Heart left ventricle (tissue), 16 donors: ENCODE measurements at places on chromosomes 11 and 22. TPM values are rescaled to one million over a fixed set of nuclear protein-coding genes. Genes with fewer than 3 reads are reported as not detected.

GRCh38 chr11:120903686-120904085, 120.2 kb upstream of the TBCEL start:
- H3K4me3 ChIP-seq = no peak overlapping the region
- no peaks in the 10 kb centered on the region for H3K36me3 ChIP-seq
- H3K27ac ChIP-seq = no peak overlapping the region
- no peak for DNase-seq
- no peaks in the 10 kb centered on the region for H3K27me3 ChIP-seq

DNA sequence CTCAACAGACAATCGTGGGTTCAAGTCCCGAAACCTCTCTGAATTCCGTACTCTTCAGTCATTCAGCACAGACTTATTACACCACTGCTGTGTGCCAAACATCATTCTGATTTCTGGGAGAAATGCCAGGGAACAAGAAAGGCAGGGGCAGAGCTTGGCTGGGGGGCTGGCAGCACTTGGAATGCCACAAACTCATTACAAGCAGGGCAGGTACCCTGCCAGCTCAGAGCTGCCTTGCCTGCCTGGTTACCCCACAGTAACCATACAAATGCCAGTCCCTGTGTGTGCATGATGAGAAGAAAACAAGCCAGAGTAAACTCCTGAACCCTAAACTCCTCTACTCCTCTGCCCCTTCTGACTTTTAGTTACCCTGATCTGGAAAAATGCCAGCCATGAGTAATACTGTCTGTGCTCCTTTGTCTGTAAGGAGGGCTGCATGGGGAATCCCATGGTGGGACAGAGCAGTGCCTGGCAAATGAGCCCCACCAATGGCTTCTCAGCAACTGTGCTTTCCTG, 6.9 kb upstream of the RAD9A start:
- no peaks in the 10 kb centered on the region for H3K4me1 ChIP-seq
- H3K27me3 ChIP-seq = no peaks in the 10 kb centered on the region
- no peak overlapping the region for H3K4me3 ChIP-seq
- H3K36me3 ChIP-seq = no peaks in the 10 kb centered on the region
- DNase-seq = peak; percentile 28

GRCh38 chr22:37571258-37571991, 8.5 kb downstream of the LGALS2 start:
- H3K4me3 ChIP-seq = no peak overlapping the region
- no peaks in the 10 kb centered on the region for H3K36me3 ChIP-seq
- peaks cover 7% of the 10 kb centered on the region for H3K4me1 ChIP-seq
- H3K27me3 ChIP-seq = no peaks in the 10 kb centered on the region
- H3K27ac ChIP-seq = no peak overlapping the region
- no peak for DNase-seq

DNA sequence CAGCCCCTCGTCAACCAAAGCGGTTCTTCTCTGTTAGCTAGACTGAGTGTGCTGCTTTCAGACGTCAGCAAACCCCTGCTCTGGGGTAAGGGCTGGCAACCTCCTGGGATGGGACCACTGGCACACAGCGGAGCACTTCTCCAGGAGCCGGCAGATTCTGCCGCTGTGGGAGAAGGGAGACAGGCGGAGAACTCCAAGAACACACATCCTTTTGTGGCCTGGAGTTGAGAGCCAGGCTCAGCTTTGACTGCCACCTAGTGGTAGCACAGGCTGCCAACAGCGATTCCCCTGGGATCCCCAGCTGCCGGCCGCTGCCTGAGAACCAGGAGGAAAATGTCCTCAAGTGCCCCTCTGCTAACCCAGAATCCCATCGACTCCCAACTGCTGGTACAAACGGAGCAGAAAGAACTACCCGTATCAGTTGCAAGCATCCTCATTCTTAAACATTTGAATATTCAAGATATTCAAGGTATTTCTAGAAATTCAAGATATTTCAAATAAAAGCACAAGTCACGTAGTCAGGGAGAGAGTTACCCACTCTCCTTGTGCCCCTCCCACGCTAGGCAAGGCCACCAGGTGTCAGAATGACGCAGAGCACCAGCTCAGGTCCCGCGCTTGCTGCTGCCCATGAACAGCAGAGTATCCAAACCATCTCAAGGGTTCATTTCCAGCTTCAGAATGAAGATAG, 4.9 kb downstream of the LTO1 start:
- H3K4me1 ChIP-seq = peaks cover 17% of the 10 kb centered on the region
- H3K27me3 ChIP-seq = no peaks in the 10 kb centered on the region
- no peak overlapping the region for H3K4me3 ChIP-seq

DNA sequence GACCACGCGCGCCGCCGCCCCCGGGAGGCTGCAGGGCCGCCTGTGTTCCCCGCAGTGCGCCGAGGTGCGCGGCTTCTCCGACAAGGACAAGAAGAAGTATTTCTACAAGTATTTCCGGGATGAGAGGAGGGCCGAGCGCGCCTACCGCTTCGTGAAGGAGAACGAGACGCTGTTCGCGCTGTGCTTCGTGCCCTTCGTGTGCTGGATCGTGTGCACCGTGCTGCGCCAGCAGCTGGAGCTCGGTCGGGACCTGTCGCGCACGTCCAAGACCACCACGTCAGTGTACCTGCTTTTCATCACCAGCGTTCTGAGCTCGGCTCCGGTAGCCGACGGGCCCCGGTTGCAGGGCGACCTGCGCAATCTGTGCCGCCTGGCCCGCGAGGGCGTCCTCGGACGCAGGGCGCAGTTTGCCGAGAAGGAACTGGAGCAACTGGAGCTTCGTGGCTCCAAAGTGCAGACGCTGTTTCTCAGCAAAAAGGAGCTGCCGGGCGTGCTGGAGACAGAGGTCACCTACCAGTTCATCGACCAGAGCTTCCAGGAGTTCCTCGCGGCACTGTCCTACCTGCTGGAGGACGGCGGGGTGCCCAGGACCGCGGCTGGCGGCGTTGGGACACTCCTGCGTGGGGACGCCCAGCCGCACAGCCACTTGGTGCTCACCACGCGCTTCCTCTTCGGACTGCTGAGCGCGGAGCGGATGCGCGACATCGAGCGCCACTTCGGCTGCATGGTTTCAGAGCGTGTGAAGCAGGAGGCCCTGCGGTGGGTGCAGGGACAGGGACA, 2.7 kb downstream of the NLRP6 start:
- DNase-seq = peak; percentile 30
- peak overlapping the region; percentile 49 for H3K4me3 ChIP-seq
- peaks cover 12% of the 10 kb centered on the region for H3K4me1 ChIP-seq
- H3K27ac ChIP-seq = no peak overlapping the region
- peaks cover 65% of the 10 kb centered on the region for H3K27me3 ChIP-seq

DNA sequence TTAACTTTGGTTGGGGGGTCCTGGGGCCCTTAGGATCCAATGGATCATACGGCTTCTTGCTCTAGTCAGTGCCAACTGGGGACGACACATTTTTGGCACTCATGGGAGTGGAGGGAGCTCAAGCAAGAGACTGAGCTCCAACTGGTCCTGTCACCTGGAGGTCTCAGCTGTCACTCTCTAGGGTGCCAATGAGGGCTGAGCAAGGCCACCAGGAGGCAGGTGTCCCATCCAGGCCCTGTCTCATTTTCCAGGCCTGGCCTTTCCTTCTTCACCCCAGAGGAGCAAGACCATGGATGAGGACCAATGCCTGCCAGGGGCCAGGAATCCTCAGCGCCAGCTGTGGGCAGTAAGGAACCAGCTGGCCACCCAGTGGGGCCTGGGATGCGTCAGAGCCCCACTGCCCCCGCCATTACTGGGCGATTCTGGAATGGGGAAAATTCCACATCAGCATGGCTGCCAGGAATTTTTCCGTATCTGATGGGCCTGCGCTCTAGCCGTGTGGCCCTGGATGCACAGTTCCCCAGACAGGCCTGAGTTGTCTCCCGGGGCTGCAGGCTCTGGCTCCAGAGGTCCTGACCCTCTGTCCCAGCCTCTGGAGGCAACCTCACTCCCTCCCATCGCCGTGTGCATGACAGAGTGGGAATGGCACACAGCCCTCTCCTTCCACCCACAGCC, 669 bp upstream of the GAL3ST1 start:
- DNase-seq = peak; percentile 27
- peaks cover 49% of the 10 kb centered on the region for H3K36me3 ChIP-seq
- no peak overlapping the region for H3K27ac ChIP-seq
- H3K4me3 ChIP-seq = no peak overlapping the region
- no peaks in the 10 kb centered on the region for H3K27me3 ChIP-seq
- peaks cover 19% of the 10 kb centered on the region for H3K4me1 ChIP-seq

GRCh38 chr11:8598506-8598905, 4.5 kb upstream of the STK33 start:
- peaks cover 5% of the 10 kb centered on the region for H3K27me3 ChIP-seq
- H3K4me1 ChIP-seq = peaks cover 3% of the 10 kb centered on the region
- H3K4me3 ChIP-seq = no peak overlapping the region
- no peak for DNase-seq
- no peak overlapping the region for H3K27ac ChIP-seq

DNA sequence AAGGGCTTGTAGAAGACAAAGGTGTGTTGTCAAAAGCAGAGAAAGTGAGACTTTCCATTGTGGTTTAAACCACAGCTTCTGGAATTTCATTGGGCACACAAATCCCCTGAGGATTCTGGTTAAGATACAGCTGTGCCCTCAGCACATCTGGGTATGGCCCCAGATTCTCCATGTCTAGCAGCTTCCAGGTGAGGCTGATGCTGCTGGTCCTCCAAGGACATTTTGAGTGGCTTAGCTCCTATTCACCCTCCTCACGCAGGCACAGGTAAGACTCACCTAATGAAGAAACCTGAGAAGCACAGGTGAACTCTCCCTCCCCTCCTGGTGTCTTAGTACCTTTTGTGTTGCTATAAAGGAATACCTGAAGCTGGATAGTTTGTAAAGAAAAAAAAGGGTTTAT, 88.9 kb upstream of the IGLL5 start:
- no peak overlapping the region for H3K4me3 ChIP-seq
- H3K27me3 ChIP-seq = no peaks in the 10 kb centered on the region
- no peaks in the 10 kb centered on the region for H3K4me1 ChIP-seq
- DNase-seq = no peak
- no peak overlapping the region for H3K27ac ChIP-seq

DNA sequence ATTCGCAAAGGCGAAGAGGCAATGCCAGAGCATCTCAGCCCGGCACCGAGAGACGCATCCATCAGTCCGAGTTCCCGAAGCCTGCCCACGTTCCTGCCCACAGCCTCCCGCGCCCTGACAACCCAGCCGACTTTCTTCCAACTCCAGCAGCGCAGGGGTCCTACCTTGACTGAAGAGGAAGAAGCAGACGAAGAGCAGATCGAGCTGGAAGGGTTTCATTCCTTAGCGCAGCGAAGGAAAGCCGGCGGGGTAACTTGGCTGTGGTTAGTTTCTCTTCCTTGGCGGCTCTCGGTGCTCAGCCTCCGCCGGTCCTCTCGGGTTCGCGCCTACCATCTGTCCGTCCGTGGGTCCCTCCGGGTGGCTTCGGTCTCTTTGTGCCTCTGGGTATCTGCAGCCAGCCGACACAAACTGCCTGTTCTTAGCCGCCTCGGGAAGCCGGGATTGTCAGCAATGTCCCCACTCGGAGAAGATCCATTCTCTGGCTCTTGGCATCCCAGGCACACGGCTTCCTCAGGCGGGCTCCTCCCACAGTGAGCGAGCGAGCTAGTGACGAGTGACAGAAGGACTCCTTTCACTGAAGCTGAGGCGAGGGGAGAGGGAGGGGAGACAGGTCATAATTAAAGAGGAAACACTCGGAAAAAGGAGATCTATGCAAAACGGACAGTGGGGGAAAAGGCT, at the start of gene KIRREL3:
Gene KIRREL3, minus strand, starts transcription at position 480 of the 678 bp plus-strand sequence.
- no peak for DNase-seq
- no peak within 1 kb of the TSS for H3K27ac ChIP-seq
- H3K4me1 ChIP-seq = no peaks in the 10 kb centered on the region

- no peaks in the 10 kb centered on the region for H3K27me3 ChIP-seq
- no peaks in the 10 kb centered on the region for H3K4me1 ChIP-seq
- no peaks in the 10 kb centered on the region for H3K36me3 ChIP-seq
Observed at GRCh38 chr11:11718511-11718910, 96.7 kb upstream of the GALNT18 start.

DNA sequence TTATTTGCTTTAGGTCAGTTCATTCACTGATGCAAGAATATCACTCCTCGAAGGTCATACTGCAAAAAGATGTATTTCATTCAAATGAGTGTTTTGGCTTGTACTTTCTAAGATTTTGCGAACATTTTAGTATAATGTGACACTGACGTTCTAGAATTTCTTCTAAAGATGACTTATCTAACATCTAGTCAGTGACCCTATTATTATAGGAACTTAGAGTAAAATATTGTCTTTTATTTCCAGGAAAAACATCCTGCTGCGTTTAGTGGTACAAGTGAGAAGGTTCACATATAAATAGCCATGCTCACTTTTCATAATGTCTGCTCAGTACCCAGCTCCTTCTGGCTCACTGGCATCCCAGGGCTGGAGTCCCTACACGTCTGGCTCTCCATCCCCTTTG, at the start of gene OR52M1:
Gene OR52M1, plus strand, starts transcription at position 301 of the 400 bp plus-strand sequence. Its CDS starts 0 bp downstream, at position 301.
- no peak within 1 kb of the TSS for H3K4me3 ChIP-seq
- no peaks in the 10 kb centered on the region for H3K36me3 ChIP-seq
- no peaks in the 10 kb centered on the region for H3K4me1 ChIP-seq

GRCh38 chr11:112826788-112827187, 134.4 kb upstream of the NCAM1 start:
- H3K27me3 ChIP-seq = no peaks in the 10 kb centered on the region
- no peak for DNase-seq
- H3K4me1 ChIP-seq = no peaks in the 10 kb centered on the region
- H3K4me3 ChIP-seq = no peak overlapping the region
- no peaks in the 10 kb centered on the region for H3K36me3 ChIP-seq

GRCh38 chr11:131070365-131070764, 154.1 kb upstream of the SNX19 start:
- H3K27me3 ChIP-seq = peaks cover 5% of the 10 kb centered on the region
- H3K4me1 ChIP-seq = no peaks in the 10 kb centered on the region
- no peak for DNase-seq
- H3K36me3 ChIP-seq = no peaks in the 10 kb centered on the region
- H3K4me3 ChIP-seq = no peak overlapping the region

DNA sequence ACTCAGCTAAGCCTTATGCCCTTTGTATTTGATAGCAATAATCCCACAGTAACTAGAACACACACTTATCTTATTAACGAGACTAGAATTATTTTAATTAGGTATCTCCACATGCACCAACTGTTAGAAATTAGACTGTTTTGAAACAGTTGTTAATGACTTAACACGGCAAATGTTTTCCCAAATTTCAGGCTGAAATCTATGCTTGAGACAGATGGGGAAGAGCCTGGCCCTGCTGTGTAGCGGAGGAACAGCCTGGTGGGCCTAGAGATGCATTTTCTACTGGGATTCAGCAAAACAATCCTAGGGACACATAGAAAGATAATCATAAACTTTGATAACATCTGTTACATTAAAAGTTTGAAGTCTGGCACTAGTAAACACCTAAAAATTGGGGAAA, 273.4 kb downstream of the TTC28 start:
- no peak overlapping the region for H3K27ac ChIP-seq
- no peak overlapping the region for H3K4me3 ChIP-seq
- no peaks in the 10 kb centered on the region for H3K36me3 ChIP-seq
- H3K27me3 ChIP-seq = no peaks in the 10 kb centered on the region

PLXNB2 gene
- total RNA-seq = 57.9 TPM

SLC22A9 gene
- total RNA-seq = not detected

UBQLNL gene
- total RNA-seq = 0.16 TPM

OR51B2 gene
- total RNA-seq = not detected

TBX10 gene
- not detected for total RNA-seq

MS4A15 gene
- not detected for total RNA-seq

SCGB1D2 gene
- total RNA-seq = 3.8 TPM

MRGPRX3 gene
- total RNA-seq = not detected

DERL3 gene
- total RNA-seq = 2.2 TPM

OR4A16 gene
- total RNA-seq = not detected

CHRM4 gene
- total RNA-seq = 0.15 TPM

AASDHPPT gene
- 42.8 TPM for total RNA-seq
